ENCODE measurements at places on chromosomes 3 and 15. TPM values are rescaled to one million over a fixed set of nuclear protein-coding genes. Genes with fewer than 3 reads are reported as not detected.

GP9 gene
- 3.7 TPM for total RNA-seq

IL5RA gene
- total RNA-seq = 3.7 TPM

TRIM42 gene
- total RNA-seq = not detected

DNA sequence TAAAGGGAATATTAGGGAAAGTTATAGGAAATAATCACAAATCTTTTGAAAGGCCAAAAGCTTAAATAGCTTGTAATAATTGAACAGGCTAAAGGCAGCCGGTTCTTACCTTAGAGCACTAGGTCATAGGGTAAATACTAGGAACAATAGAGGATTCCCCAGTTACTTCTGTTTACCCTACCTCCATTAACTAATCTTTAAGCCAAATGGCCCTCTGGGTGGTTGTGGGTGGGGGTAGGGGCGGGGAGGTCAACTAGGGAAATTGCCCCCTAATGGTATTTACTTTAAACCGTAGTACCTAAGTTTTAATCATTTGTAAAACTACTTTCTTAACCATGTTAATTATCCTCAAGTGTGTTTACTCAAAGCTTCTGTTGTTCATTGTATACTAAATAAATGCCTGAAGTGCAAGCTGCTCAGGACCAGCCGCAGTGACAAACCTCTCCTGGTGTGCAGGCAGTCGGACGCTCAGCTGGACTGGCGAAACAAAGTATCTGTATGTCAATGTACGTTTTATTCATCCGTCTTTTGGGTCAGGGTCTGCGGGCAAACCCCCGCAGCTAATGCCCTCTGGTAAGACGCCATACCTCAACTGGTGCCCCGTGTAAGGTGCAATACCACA, 18.9 kb downstream of the MAGEL2 start:
- H3K4me1 ChIP-seq = no peaks in the 10 kb centered on the region
- no peak overlapping the region for H3K4me3 ChIP-seq
- no peaks in the 10 kb centered on the region for H3K36me3 ChIP-seq
- DNase-seq = no peak
- H3K27ac ChIP-seq = no peak overlapping the region

GRCh38 chr15:34217587-34218225, 7.1 kb upstream of the EMC4 start:
- no peaks in the 10 kb centered on the region for H3K4me1 ChIP-seq
- no peaks in the 10 kb centered on the region for H3K36me3 ChIP-seq
- H3K4me3 ChIP-seq = no peak overlapping the region
- H3K27me3 ChIP-seq = peaks cover 3% of the 10 kb centered on the region

DNA sequence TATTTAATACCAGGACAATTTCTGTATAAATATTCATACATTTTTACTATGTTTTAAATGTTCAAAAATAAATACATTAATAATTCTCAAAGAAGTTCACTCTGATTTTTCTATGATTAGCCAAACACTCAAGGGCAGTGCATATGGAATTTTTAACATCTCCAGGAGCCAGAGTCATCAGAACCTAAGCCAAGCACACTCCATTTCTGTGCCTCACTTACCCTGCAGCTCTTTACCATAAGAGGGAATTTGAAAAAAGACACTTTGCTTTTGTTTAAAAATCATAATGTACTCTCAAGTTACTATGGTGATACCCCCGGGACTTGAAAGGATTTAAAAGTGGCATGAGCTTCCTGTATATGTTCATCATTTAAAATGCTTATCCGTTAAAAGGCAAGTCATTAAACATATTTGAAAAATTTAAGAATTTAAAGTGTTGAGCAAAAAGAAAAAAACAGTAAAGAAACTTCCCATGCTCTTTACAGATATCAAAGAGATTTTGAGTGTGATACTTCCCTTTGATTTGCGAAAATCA, 747.4 kb upstream of the NECTIN3 start:
- H3K36me3 ChIP-seq = no peaks in the 10 kb centered on the region
- H3K27ac ChIP-seq = no peak overlapping the region
- no peak overlapping the region for H3K4me3 ChIP-seq
- no peaks in the 10 kb centered on the region for H3K4me1 ChIP-seq
- H3K27me3 ChIP-seq = no peaks in the 10 kb centered on the region

DNA sequence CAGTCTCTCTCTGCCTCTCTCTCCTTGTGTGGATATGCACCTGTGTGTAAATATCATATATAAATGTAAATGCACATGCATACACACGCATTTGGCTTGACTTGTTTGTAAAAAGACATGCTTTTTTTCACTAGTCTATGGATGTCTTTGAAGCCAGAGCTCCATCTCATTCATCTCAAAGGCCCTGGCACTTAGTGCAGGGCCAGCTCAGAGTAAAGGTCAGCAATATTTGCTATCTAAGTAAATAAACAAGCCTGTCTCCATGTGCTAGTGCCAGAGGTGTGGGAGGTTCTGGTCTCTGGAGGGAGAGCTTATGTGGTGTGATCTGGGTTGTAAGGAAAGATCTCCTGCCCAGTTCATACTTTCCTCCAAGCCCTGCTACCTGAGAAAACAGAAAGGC, 5.6 kb downstream of the CLSTN2 start:
- H3K4me3 ChIP-seq = no peak overlapping the region
- H3K36me3 ChIP-seq = no peaks in the 10 kb centered on the region
- H3K27ac ChIP-seq = no peak overlapping the region
- DNase-seq = no peak

DNA sequence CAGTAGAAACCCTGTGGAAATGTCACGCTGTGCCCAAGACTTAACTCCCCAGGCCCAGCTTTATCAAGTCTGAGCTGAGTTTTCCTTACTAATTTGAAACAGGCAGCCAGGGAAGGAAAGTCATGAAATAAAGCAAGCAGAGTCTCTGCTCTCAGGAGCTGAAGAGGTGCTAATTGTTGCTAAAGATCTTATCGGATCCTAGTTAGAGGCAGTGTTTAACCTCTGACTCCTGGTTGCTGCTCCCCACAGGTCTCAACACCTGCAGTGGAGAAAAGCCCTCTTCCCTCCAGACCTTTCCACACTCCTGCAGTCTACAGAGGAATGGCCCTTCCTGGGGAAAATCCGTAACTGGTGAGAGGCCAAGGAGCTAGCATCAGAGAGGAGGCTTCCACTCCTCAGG, 628.2 kb downstream of the NTRK3 start:
- no peaks in the 10 kb centered on the region for H3K4me1 ChIP-seq
- DNase-seq = no peak
- no peak overlapping the region for H3K27ac ChIP-seq
- H3K4me3 ChIP-seq = no peak overlapping the region

DNA sequence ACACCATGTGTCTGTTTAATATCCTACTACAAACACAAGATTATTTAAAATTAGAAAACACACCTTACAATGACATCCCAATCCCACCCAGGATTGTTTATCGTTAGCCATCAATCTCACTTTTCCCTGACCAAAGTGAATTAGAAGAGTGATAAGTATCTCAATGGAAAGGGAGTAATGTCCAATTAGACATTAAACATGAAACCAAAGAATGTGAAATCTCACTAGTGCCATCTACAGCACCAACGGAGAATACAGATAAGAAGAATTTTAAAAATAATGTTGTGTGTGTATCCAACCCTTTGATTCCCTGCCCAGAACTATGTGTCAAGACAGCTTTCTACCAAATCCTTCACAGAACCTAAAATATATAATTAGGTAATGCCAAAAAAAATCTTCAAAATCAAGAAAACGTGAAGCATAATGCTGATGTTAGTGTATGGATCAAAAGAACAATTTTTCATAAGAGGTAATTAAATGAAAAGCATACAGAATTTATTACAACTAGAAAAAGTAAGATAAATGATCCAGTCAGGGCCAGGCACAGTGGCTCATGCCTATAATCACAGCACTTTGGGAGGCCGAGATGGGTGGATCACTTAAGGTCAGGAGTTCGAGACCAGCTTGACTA, 64.2 kb downstream of the SCAPER start:
- H3K4me3 ChIP-seq = no peak overlapping the region
- no peak overlapping the region for H3K27ac ChIP-seq
- H3K27me3 ChIP-seq = no peaks in the 10 kb centered on the region
- H3K4me1 ChIP-seq = no peaks in the 10 kb centered on the region
- DNase-seq = peak; percentile 6

GRCh38 chr15:88190232-88190631, 66.3 kb downstream of the NTRK3 start:
- H3K27me3 ChIP-seq = no peaks in the 10 kb centered on the region
- no peak overlapping the region for H3K4me3 ChIP-seq
- no peak for DNase-seq
- H3K4me1 ChIP-seq = no peaks in the 10 kb centered on the region
- no peaks in the 10 kb centered on the region for H3K36me3 ChIP-seq
- no peak overlapping the region for H3K27ac ChIP-seq

- no peaks in the 10 kb centered on the region for H3K27me3 ChIP-seq
- H3K4me3 ChIP-seq = no peak overlapping the region
- H3K4me1 ChIP-seq = no peaks in the 10 kb centered on the region
- DNase-seq = no peak
- H3K27ac ChIP-seq = no peak overlapping the region
These were observed 93.5 kb downstream of the FLNB start for GRCh38 chr3:58101499-58102389.

DNA sequence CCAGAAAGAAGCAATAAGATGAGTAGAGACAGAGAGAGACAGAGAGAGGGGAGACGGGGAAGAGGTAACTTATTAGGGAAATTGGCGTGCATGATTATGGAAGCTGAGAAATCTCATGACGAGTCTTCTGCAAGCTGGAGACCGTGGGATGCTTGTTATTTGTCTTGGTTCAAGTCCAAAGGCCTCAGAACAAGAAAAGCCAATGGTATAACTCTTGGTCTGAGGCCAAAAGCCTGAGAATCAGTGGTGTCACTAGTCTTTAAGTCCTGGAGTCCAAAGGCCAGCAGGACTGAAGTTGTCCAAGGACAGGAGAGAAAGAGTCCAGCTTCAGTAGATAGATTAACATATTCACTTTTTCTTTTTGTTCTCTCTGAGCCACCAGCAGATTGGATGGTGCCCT, 613.6 kb downstream of the CADM2 start:
- H3K4me3 ChIP-seq = no peak overlapping the region
- H3K4me1 ChIP-seq = no peaks in the 10 kb centered on the region
- no peaks in the 10 kb centered on the region for H3K27me3 ChIP-seq
- H3K27ac ChIP-seq = no peak overlapping the region
- DNase-seq = no peak
- H3K36me3 ChIP-seq = no peaks in the 10 kb centered on the region

DNA sequence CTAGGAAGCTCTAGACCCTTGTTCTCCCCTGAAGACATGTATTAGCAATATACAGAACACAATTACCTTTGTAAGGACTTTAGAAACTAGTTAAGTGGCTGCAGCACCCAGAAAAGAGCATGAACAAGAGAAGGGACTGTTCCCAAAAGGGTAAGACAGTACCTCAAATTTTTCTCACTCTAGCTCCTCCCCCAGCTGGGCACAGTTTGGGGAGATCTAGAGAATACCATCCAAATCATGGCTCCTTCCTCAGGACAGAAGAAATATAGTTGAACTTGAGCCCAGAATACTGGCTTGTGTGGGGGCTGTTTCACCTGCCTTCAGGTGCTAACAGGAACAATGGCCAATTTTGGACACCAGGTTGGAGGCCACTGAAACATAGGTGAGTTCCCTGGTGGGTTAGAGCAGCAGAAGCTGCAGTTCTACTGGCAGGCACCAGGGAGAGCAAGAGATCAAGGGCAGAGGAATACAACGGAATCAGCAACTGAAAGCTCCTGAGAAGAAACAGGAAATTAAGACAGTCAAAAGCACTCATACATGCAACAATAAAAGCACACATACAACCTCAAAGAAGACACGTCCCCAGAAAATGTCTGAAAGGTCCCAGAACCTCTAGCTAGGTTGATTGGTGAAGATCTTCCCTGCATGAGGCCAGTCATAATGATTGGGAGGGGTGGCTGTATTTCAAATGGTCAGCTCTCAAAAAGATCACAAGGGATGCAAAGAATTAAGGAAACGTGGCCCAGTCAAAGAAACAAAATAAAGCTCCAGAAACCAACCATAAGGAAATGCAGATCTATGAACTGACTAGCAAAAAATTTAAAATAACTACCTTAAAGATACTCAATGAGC, 104.9 kb upstream of the ASB14 start:
- peak; percentile 68 for DNase-seq
- no peaks in the 10 kb centered on the region for H3K36me3 ChIP-seq
- H3K4me1 ChIP-seq = peaks cover 4% of the 10 kb centered on the region
- no peak overlapping the region for H3K27ac ChIP-seq
- peak overlapping the region; percentile 61 for H3K4me3 ChIP-seq

- no peak overlapping the region for H3K4me3 ChIP-seq
- no peaks in the 10 kb centered on the region for H3K4me1 ChIP-seq
- H3K36me3 ChIP-seq = no peaks in the 10 kb centered on the region
- DNase-seq = no peak
- no peak overlapping the region for H3K27ac ChIP-seq
These were observed 42.6 kb downstream of the HCN4 start for GRCh38 chr15:73326157-73326556.

DNA sequence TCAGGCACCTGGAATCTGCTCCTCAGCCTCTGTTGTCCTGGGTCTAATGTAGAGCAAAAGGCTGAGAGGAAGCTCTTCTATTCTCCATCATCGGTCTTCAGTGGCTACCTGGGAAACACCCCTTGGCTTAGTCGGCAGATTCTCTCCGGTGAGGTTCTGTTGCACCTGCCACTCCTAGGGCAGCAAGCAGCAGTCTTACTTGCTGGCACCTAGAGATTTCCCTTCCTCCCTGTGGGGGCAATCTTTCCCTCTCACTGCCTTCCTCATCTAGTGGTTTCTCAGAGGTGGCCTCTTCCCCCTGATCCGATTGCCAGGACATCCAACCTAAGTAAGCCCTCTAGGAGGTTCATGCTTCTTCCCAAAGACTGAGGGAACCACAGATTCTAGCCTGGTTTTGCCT, 60.8 kb downstream of the PLS1 start:
- H3K27me3 ChIP-seq = no peaks in the 10 kb centered on the region
- no peak overlapping the region for H3K4me3 ChIP-seq
- no peak overlapping the region for H3K27ac ChIP-seq
- H3K4me1 ChIP-seq = no peaks in the 10 kb centered on the region

- no peak overlapping the region for H3K4me3 ChIP-seq
- no peak for DNase-seq
- H3K4me1 ChIP-seq = peaks cover 27% of the 10 kb centered on the region
- H3K36me3 ChIP-seq = no peaks in the 10 kb centered on the region
- no peaks in the 10 kb centered on the region for H3K27me3 ChIP-seq
- H3K27ac ChIP-seq = no peak overlapping the region
These were observed 100.4 kb downstream of the CD47 start for GRCh38 chr3:107990433-107990832.

- no peaks in the 10 kb centered on the region for H3K27me3 ChIP-seq
- peaks cover 25% of the 10 kb centered on the region for H3K4me1 ChIP-seq
- peak; percentile 79 for DNase-seq
- peak within 1 kb of the TSS; percentile 69 for H3K27ac ChIP-seq
- H3K4me3 ChIP-seq = peak within 1 kb of the TSS; percentile 93
These were observed at the start of gene MFGE8 for GRCh38 chr15:88913017-88913849. TSS of gene MFGE8 (minus strand) at chr15:88913379. CDS start at chr15:88913319, 60 bp downstream.
